ENCODE measurements at places on chromosomes 12 and 14. TPM values are rescaled to one million over a fixed set of nuclear protein-coding genes. Genes with fewer than 3 reads are reported as not detected.

Gene ST8SIA1
- 11.8 TPM for total RNA-seq

Gene SLC35F4
- not detected for total RNA-seq

Gene GPR65
- 0.18 TPM for total RNA-seq

Gene ITPK1
- 43.4 TPM for total RNA-seq

Gene PPP4R4
- total RNA-seq: 0.24 TPM

Gene NOVA1
- 5.2 TPM for total RNA-seq
